M059J (cell line): ENCODE measurements at places on chromosomes 7 and 10. TPM values are rescaled to one million over a fixed set of nuclear protein-coding genes. Genes with fewer than 3 reads are reported as not detected.

The PNLIPRP1 gene
- not detected in 2 replicates for total RNA-seq

The PLXDC2 gene
- total RNA-seq, result 2.8 and 3.3 TPM in 2 replicates

The CHCHD2 gene
- 669 and 764 TPM in 2 replicates for total RNA-seq

The IFIT2 gene
- 42.5 and 58.0 TPM in 2 replicates for total RNA-seq

The EPHA1 gene
- 0.20 and 0.30 TPM in 2 replicates for total RNA-seq

The PTPN12 gene
- 41.5 and 59.7 TPM in 2 replicates for total RNA-seq

The DDX56 gene
- 63.2 and 68.6 TPM in 2 replicates for total RNA-seq

The AGAP6 gene
- 2.5 and 3.1 TPM in 2 replicates for total RNA-seq

The KCNH2 gene
- total RNA-seq, result 0.30 and 0.37 TPM in 2 replicates

The CUZD1 gene
- 0.02 and 0.05 TPM in 2 replicates for total RNA-seq

The OLAH gene
- 0.52 TPM in 1 of 2 replicates, not detected in the other for total RNA-seq

The POU6F2 gene
- total RNA-seq, result 0.02 TPM in 1 of 2 replicates, not detected in the other

The IGF2BP3 gene
- 50.6 and 76.9 TPM in 2 replicates for total RNA-seq

The ELFN1 gene
- total RNA-seq, result not detected in 2 replicates

The TMEM273 gene
- not detected in 2 replicates for total RNA-seq

The MMP21 gene
- total RNA-seq, result 0.05 TPM in 1 of 2 replicates, not detected in the other

The NKX2-3 gene
- total RNA-seq, result 0.12 TPM in 1 of 2 replicates, not detected in the other

The TMEM236 gene
- total RNA-seq, result not detected in 2 replicates

The NANOS1 gene
- 3.2 and 6.2 TPM in 2 replicates for total RNA-seq

The TRIL gene
- total RNA-seq, result 0.44 and 0.91 TPM in 2 replicates

The CALN1 gene
- not detected in 2 replicates for total RNA-seq

The AGR2 gene
- total RNA-seq, result not detected in 2 replicates

The PDK4 gene
- total RNA-seq, result 0.30 and 1.1 TPM in 2 replicates

The UTF1 gene
- not detected in 2 replicates for total RNA-seq

The PCGF5 gene
- total RNA-seq, result 32.1 and 32.7 TPM in 2 replicates

The MMD2 gene
- total RNA-seq, result not detected in 2 replicates

The AGBL3 gene
- 0.84 and 1.8 TPM in 2 replicates for total RNA-seq

The PRKG1 gene
- 1.7 and 2.2 TPM in 2 replicates for total RNA-seq

The LRRC18 gene
- total RNA-seq, result not detected in 2 replicates

The TMEM229A gene
- total RNA-seq, result not detected in 2 replicates

The PODXL gene
- 27.2 and 50.6 TPM in 2 replicates for total RNA-seq

The PAPOLB gene
- total RNA-seq, result not detected in 2 replicates

The RET gene
- 0.15 TPM in 1 of 2 replicates, not detected in the other for total RNA-seq

The CYP2C18 gene
- total RNA-seq, result not detected in 2 replicates

The WNT8B gene
- total RNA-seq, result not detected in 2 replicates

The HOXA13 gene
- total RNA-seq, result 1.4 and 3.4 TPM in 2 replicates

The ZNF316 gene
- 5.6 and 7.8 TPM in 2 replicates for total RNA-seq

The MYOF gene
- total RNA-seq, result 80.3 and 128 TPM in 2 replicates

The SLC18A3 gene
- not detected in 2 replicates for total RNA-seq

The UNC5B gene
- 0.17 and 0.25 TPM in 2 replicates for total RNA-seq

The COL17A1 gene
- total RNA-seq, result 2.9 and 3.2 TPM in 2 replicates

The TNRC18 gene
- 10.9 and 21.3 TPM in 2 replicates for total RNA-seq

The ENTPD1 gene
- total RNA-seq, result 0.02 TPM in 1 of 2 replicates, not detected in the other

The RAB11FIP2 gene
- 7.4 and 9.7 TPM in 2 replicates for total RNA-seq

The KCNIP2 gene
- total RNA-seq, result 0.07 and 0.57 TPM in 2 replicates

The HEPACAM2 gene
- not detected in 2 replicates for total RNA-seq

The CRHR2 gene
- not detected in 2 replicates for total RNA-seq

The NRG3 gene
- not detected in 2 replicates for total RNA-seq

The ATOH7 gene
- total RNA-seq, result 0.07 TPM in 1 of 2 replicates, not detected in the other

The CCDC186 gene
- 7.8 and 9.1 TPM in 2 replicates for total RNA-seq

The CFAP46 gene
- total RNA-seq, result not detected in 2 replicates

The OR2A12 gene
- total RNA-seq, result not detected in 2 replicates

The DGKI gene
- 0.12 and 1.1 TPM in 2 replicates for total RNA-seq

The NIPSNAP2 gene
- total RNA-seq, result 56.7 and 65.8 TPM in 2 replicates

The PRPS1L1 gene
- total RNA-seq, result not detected in 2 replicates

The GPR26 gene
- not detected in 2 replicates for total RNA-seq
